ENCODE measurements at places on chromosomes 5 and 9. TPM values are rescaled to one million over a fixed set of nuclear protein-coding genes. Genes with fewer than 3 reads are reported as not detected.
A peak's percentile ranks its signal among the peaks of the same experiment; 100 is the strongest.

Gene CDC25C
- 0.24 TPM for total RNA-seq

GRCh38 chr5:142210011-142210410 is 101.4 kb downstream of the NDFIP1 start:
- no peak for DNase-seq

DNA sequence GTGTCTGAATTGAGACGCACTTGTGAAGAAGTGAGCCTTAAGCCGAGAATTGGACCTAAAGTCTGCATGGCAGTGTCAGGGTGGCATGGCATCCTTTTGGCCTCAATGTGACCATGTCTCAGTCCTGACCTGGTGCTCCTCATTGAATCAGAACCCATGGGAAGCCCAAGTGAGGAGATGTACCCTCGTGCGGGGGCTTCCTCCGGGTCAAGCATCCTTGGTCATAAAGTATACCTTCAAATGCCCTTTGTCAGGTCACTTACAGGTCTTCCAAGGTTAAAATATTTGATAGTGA is 202.2 kb downstream of the GADD45G start:
- DNase-seq: no peak

- DNase-seq: no peak
These were observed 15.8 kb downstream of the NDST1 start for GRCh38 chr5:150523472-150524350.

Gene ENTR1
- 23.7 TPM for total RNA-seq

DNA sequence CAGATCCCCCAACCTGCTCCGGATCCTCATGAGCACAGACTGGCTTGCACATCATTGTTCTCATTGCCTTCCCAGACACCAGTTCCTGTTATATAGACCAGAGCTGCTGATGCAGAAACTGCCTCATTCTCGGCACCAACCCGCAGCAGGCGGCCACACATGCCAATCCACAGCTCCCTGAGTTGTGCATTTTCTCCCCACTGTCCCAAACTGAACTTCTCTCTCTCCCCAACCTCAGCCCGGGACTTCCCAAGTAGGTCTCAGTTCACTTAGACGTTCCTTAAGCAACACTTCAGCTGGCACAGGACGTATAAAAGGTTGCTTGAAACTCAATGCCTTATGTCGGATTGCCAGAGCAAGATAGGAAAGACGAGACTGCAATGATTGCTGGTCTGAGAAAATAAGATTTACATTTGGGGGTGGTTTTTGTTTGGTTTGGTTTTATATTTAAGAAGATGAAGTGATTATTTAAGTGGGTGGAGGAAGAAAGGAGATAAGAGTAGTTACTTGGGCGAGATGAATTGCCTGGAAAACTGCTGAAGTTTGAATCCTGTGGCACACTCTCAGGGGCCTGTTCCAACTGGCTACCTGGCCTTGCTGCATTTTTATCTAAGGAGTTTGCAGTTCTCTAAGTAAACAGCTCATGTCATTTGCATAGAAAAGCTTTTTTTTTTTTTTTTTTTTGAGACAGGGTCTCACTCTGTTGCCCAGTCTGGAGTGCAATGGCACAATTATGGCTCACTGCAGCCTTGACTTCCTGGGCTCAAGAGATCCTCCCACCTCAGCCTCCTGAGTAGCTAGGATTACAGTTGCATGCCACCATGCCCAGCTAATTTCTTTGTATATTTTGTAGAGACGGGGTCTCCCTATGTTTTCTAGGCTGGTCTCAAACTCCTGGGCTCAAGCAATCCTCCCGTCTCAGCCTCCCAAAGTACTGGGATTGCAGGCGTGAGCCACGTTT is 155.4 kb downstream of the GOLPH3 start:
- no peak for DNase-seq

Gene FST
- 10.6 TPM for total RNA-seq

DNA sequence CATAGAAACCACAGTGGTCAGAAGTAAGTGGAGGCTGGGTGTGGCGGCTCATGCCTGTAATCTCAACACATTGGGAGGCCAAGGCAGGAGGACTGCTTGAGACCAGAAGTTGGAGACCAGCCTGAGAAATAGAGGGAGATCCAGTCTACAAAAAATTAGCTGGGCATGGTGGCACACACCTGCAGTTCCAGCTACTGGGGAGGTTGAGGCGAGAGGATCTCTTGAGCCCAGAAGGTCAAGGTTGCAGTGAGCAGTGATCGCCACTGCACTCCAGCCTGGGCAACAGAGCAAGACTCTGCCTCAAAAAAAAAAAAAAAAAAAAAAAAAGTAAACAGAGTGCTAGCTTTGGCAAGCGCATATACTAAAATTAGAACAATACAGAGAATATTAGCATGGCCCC is 24.6 kb downstream of the AK8 start:
- DNase-seq: no peak

Gene IL12B
- not detected for total RNA-seq

- no peak for DNase-seq
These were observed 62.1 kb downstream of the DCP2 start for GRCh38 chr5:113038714-113039113.

DNA sequence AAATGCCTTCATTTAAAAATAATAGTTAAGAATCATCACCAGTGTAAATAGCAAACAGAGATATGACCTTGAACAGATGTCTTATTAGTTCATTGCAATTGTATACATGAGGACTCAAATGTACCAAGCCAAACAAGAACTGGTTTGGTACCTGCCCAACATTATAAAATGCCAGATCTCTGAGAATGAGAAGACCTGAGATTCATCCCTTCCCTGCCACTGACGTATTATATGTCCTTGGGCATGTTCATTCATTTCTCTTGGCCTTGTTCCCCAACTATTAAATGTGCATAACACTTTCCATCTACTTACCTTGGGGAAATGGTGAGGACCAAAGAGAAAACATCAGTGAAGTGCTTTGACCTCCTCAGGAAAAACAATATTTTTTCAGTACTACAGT is 33.6 kb upstream of the ERBIN start:
- DNase-seq: no peak

DNA sequence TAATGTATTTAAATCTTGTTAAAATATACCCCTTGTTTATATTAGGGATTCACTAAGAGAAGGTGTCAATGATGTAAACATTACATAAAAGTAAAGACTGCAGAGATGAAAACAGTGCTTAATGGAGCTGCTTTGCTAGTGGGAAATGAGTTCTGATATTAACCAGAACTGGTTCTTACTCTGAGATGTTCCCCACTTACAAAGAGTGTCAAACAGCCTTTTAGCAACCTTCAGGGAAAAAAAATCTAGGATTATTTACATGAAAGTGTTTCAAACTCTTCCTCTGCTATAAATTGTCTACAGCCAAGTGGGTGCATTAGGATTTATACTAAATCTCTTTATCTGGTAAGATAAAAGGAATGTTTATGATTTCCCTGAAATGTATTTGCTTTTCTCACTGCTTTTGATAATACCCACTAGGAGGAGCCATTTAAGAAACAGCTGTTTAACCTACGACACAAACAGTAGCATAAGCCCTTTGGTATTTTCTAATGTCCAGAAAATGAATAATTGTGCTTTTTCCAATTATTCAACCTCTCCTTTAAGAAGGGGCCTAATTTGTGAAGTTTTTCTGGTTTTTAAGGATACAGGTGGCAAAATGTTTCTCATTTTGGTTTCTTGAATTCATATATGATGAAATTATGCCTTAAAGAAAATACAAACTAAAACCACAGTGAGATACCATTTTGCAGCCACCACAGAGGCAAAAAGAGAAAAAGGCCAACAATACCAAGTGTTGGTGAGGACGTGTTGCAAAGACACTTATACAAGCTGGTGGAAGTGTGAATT is 186.3 kb downstream of the TLE4 start:
- DNase-seq: no peak

Gene LMX1B
- total RNA-seq: 1.2 TPM

- DNase-seq: peak; percentile 73
These were observed 230.4 kb downstream of the DOCK8 start for GRCh38 chr9:445033-445432.
